ENCODE measurements at places on chromosomes 3 and 15.
A peak's percentile ranks its signal among the peaks of the same experiment; 100 is the strongest.

- DNase-seq = no peak
Observed at GRCh38 chr15:73539212-73540128, 93.7 kb downstream of the NPTN start.

DNA sequence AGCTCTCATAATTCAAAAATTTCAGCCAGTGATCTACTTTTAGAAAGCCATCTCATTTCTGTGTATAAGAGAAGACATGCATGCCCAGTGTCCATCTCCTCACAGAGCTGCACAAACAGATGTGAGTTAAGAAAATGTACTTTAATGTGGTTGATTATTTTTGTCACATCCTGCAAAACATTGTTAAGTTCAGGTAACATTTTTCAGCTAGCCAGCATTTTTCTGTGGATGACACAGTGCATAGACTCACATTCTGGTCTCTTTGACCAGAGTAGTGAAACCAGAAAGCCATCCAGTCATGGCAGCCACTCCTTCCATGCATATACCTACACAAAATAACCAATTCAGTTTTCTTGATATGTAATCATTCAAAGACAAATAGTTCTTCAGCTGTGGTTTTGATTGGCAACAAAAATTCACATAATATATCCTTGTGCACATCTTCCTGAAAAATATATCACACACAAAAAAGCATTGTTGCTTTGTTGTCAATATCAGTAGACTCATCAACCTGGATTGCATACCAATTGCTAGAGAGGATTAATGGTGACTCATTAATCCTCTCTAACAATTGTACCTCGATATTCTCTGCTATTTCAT is 2.1 kb upstream of the PLSCR1 start:
- no peak for DNase-seq

DNA sequence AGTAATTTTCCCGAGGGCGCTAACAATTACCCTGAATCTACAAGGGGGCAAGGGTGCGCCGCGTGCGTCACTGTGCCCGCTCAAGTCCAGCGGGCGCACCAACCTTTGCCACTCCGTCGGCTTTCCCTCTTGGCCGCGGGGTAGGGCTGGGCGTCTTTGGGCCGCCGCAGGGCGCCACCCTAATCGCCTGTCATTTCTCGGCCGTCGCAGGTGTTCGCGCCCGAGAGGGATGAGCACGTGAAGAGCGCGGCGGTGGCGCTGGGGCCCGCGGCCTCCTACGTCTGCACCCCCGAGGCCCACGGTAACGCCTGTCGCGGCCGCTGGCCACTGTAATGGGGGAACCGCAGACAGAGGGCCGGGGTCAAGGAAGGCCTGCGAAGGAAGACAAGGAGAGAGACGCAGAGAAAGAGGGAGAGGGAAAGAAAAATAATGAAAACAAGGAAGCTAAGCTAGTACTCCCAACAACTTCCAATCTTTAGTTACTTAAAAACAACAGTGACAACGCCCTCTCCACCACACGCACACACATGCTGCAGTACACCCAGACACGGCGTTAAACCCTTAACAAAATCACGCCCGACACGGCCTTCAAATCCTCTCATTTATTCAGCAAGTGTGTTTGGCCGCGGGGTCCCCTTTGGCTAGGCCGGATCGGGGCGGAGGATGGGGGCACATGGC is 3.8 kb downstream of the SKOR1 start:
- DNase-seq = no peak

DNA sequence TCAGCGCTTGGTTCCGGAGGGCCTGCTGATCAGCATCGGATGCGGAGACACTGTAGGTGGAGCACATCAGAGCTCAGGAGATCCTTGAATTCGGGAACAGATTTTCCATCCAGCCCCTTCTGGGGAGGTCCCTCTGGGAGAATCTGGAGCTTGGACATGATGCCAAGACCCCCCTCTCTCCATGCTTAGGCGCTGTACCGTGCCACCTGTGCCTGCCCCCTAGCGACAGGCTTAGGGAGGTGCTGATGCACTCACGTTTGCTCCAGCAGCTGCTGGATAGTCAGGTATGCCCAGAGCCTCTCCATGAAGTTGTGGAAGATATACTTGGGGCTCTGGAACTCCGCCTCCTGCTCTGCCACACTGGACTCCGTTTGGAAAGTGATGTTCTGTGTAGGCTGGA is 9.7 kb downstream of the ITIH4 start:
- DNase-seq = no peak

GRCh38 chr3:71585131-71585530 is 1.6 kb upstream of the FOXP1 start:
- DNase-seq = no peak

DNA sequence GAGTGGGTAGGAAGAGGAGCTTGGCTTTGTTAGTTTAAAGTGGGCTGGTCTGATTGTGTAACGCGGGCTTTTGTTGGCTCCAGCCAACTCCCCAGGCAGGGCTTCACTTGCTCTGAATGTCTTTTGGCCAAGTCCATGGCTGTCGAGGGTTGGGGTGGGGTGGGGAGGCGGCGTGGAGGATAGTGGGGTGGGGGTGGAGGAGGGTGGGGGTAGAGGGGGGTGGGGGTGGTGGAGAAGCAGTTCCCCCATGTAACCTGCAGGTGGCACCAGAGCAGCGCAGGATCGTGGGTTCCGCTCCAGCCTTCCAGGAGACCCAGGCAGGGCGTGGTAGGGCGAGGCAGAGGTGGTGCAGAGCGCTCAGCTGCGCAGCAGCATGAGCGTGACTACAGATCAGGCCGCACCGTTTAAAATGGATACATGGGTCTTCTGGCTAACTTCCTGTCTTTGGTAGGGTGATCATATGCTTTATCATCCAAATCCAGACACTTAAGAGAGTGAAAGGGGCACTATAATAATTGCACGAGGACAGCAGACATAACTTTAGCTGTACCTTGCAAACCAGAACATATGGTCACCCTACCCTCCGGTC is 28.3 kb downstream of the GOLGA6A start:
- peak; percentile 81 for DNase-seq

DNA sequence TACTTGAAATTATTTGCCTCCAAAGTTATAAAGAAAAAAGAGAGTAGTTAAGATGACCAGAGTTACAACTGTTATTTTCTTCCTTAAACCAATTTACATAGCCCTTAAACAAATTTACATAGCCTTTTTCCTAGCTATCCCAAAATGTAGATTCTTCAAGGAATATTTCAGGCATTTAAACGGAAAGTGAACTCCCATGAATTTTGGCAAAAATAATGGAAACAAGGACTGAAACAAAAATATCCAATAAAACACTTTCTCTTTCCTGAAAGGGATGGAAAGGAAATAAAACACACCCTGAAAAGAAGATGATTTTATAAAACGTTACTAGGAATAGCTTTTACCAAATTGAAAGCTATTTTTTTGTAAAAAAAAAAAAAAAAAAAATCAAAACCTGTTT is 418.6 kb downstream of the FOXP1 start:
- DNase-seq = no peak

- DNase-seq = no peak
Observed at GRCh38 chr3:48960841-48961413, 29.1 kb upstream of the P4HTM start.

DNA sequence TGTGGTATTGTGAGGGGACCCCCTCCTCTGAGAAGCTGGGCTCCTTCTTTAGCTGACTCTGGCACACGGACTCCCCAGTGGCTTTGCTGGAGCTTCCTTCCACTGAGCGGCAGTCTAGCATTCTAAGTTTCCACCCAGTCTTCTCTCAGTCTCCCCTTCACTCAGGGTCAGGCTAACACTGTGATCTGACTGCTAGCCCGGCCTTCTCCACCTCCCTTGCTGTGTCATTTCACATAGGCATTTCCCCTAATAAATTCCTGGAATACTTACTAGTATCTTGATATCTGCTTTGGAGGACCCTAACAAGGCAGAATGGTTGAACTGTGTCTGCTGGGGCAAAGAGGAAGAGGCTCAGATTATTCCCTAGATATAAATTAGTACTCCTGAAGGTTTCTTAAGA is 106.2 kb upstream of the THBS1 start:
- no peak for DNase-seq

DNA sequence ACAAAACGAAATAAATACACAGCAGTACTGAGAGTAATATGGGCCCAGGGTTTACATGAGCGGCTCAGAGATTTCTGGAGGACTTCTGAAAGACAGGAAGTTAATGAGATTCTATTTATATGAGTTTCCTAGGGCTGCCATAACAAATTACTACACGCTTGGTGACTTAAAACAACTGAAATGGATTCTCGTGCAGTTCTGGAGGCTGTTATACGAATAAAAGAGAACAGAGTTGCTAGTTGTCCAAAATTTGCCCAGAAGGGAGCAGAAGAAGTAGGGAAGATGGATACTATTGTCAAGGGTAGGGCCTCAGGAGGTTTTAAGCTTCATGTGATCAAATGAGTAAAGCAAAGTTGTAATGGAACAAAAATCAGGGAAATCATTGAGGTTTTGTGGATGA is 173.1 kb upstream of the LYSMD4 start:
- DNase-seq = no peak

- DNase-seq = no peak
Observed at GRCh38 chr3:175512700-175513099, 653.6 kb downstream of the NAALADL2 start.

GRCh38 chr15:25397100-25397499 is 41.7 kb downstream of the UBE3A start:
- DNase-seq = no peak

DNA sequence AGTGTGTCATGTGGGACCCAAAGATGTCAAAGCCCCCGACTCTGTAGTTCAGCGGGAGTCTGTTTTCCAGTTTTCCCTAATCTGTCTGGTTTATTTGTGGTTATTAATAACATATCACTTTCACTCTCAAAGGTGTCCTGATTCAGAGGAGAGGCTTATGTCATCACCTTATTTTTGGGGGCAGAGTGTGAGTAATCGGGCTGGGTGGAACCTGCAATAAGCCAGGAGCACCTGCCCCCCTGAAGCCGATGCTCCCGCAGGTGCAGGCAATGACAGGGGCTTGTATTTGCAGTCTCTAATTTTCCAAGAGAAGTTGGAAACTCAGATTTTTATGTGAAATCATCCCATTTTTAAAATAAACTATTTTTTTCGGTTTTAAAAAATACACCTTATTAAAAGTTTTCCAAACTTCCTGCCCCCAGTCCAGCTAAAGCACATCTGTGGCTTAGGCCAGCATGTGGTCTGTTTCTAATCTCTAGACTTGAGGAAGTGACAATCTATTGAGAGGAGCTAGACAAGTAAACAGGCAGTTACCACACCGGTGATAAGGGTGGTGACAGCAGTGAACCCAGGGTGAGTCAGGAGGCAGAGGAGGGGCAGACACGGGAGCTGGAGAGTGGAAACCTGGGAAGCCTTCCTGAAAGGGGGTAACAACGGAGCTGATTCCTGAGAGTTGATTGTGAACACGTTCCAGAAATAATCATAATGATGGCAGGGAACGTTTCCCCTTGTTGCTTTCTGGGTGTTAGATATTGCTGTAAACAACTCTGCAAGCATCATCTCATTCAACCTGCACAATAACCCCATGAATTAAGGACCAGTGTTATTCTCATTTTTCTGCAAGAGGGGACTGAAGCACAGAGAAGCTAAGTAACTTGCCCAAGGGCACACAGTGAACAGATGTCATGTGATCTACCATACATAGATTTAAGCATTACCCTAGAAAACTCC is 37.2 kb downstream of the BHLHE40 start:
- DNase-seq = no peak

DNA sequence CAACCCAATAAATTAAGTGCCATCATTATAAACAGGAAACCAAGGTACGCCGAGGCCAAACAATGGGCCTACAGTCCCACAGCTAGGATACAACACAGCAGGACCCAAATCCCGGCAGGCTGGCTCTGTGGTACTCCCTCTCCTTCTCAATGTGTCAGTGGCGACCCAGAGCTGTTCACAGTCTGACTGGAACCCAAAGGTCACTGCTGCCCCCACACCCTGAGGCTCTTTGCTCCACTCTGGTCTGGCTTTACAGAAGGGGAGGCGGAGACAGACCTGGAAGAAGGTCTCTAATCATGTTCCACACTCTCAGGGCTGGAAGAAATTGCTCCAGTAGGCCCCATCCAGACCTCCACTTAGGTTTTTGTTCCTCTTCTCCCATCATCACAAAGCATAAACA is 48.5 kb upstream of the LMCD1 start:
- DNase-seq = no peak

GRCh38 chr15:71195242-71195641 is 80.0 kb downstream of the THSD4 start:
- peak; percentile 14 for DNase-seq

DNA sequence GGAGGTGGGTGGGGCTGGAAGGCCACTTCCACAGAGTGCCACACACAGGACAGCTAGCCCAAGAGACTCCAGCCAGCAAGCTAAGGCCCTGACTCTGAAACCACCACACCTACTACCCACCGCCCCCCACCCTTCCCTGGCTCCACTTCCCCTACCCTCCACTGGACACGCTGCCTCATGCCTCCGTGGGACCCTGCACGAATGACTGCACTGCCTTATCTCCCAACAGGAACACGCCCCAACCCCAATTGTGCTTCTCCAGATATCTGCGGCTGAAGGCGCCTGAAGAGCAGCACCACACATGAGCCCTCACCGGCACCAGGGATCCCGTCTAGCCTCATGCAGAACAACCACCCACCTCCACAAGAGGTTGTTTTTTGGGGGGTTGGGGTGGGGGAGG is 2.7 kb downstream of the LINGO1 start:
- no peak for DNase-seq

GRCh38 chr3:143977341-143978262 is 6.0 kb downstream of the DIPK2A start:
- DNase-seq = no peak

DNA sequence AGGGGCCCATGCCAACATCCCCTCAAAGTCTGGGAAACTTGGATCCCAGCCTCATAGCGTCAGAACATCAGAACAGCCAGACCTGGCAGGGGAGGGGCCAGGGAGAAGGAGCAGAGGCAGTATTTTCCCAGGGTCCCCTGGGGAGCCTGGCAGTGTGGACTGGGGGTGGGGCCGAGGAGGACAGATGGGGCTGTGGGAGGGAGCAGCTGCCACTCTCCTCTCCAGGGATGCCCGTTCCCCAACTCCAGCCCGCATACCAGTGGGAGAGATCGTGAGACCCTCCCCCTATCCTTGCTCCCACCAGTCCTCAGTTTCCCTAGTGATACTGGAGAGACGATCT is 6.5 kb upstream of the DNAJB8 start:
- DNase-seq = no peak

GRCh38 chr3:15331606-15332404 is 581 bp downstream of the SH3BP5 start:
- no peak for DNase-seq

GRCh38 chr3:178028933-178029332 is 507.3 kb upstream of the KCNMB2 start:
- DNase-seq = no peak

- peak; percentile 96 for DNase-seq
Observed at GRCh38 chr15:33218071-33218491, 23.6 kb upstream of the FMN1 start.

DNA sequence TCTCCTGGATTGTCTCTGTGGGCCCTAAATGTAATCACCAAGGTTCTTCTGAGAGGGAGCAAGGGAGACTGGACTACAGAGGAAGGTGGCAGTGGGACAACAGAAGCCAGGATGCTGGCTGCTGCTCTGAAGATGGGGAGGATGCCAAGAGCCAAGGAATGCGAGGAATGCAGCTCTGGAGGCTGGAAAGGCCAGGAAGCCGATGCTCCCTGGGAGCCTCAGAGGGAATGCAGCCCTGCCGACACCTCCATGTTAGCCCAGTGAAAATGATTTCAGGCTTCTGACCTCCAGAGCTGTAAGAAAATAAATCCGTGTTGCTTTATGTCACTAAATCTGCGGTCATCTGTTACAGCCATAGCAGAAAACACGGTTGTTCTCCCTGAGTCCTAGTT is 44.1 kb downstream of the UMPS start:
- no peak for DNase-seq
